C1 segment of cervical spinal cord (tissue), 14 donors: ENCODE measurements at places on chromosomes 3 and 15.

GRCh38 chr3:178350763-178351162 is 185.5 kb upstream of the KCNMB2 start:
- DNase-seq: no peak

DNA sequence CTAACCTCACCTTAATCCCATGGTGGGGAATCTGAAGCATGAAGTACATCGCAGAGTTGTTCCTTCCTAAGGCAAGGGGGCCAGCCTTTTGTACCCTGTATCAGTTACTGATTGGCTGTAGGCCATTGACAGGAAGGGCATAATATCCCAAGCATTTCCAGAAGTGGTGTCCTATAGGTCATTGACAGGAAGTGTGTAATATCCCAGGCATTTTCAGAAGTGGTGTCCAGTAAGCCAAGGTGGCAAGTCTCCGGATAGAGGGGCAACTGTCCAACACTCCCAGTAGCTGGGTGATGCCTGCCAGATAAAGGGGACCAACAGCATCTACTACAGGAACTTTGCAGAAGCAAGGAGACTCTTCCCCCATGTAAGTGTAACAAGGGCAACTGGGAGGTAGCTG is 52.1 kb upstream of the MYRIP start:
- no peak for DNase-seq

DNA sequence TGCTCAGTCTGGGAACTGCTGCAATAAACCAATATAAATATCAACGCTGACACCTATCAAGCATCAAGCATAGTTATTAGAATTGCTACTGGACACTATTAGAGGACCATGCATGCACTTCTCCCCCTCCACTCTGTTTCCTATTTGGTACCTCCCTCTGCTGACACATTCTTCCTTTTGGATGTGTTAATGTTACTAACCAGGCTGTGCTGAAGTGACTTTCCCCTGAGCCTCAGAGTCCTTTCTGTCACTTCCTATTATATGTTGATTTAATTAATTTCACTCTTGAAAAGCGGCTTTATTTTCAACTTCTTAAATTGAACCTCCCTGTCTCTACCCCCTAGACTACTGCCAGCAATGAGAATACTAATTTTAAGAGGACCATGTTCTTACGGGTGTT is 379.1 kb downstream of the MCTP2 start:
- DNase-seq: no peak

DNA sequence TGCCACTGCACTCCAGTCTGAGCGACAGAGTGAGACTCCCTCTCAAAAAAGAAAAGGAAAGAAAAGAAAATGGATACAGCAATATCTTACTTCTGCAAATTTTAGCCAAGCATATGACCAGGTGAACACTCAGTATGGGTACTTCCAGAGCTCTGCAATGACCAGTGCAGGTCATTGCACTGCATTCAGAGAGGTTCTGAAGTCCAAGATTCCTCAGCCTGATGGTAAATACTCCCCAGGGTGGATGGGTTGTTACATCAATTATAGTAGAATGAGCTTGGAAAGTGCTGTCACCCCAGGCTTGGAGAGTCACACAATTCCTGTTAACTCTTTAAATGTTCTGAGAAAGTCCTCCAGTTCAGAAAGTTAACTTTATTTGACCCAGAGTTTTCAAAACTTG is 103.7 kb downstream of the RPLP1 start:
- DNase-seq: no peak

GRCh38 chr3:71805199-71805598 is 20.3 kb upstream of the PROK2 start:
- no peak for DNase-seq

DNA sequence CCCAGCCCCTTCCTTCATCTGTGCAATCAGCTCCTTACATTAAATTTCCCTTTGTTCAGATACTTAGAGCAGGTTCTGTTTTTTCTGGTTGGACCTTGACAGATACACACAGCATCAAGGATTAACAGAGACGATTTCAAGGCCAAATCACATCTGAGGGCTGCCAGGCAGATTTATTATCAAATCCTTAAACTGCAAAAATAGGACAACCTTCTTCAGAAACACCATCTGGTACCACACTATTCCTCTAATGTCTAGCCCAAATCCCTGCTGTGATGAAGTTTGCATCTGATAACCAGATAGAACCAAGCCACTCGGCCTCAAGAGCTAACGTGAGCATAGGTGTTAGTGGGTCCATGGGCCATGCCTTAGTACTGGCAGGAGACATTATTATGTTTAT is 250.7 kb upstream of the PROK2 start:
- no peak for DNase-seq

GRCh38 chr3:59559721-59560435 is 510.1 kb upstream of the CFAP20DC start:
- no peak for DNase-seq

- no peak for DNase-seq
Observed at GRCh38 chr3:51099794-51100535, 285.1 kb upstream of the MANF start.

DNA sequence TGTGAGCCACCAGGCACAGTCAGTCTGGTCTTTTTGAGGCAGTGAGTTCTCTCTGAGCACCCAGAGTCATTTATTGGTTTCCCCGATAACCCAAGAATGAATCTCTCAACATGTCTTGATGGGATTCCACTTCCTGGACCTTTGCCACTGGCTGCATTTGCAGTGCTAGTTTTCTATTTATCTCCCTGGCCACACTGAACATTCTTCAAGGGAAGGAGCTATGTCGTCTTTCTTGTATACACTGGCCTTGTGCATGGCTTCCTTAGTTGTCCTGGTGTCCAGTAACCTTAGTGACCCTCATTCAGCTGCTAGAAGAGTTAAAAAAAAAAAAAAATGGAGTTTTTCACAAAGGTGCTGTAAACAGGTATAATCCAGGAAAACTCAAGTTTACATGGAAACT is 64.9 kb upstream of the CMTM7 start:
- DNase-seq: no peak

DNA sequence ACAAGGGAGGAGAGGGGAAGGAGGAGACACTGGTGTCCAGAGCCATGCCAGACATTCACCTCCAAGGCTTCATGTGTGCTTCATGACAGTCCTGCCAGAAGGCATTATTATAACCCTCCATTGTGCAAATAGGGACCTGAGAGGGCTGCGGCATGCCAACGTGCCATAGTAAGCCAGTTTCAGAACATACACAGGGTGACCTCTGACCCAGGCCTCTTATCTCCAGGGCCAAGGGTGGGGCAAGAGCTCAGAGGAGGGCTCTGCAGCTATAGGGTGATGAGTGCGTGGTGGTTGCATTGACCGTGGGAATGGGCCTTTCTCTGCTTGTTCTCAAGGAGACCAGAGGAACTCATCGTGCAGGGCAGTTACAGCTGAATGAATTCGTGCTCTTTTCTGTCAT is 9.7 kb upstream of the ACSBG1 start:
- no peak for DNase-seq

GRCh38 chr3:108408883-108409799 is 101.3 kb downstream of the MYH15 start:
- DNase-seq: no peak

- DNase-seq: no peak
Observed at GRCh38 chr15:75928680-75929608, 25.3 kb downstream of the FBXO22 start.
